ENCODE measurements at places on chromosomes 11 and 22.

DNA sequence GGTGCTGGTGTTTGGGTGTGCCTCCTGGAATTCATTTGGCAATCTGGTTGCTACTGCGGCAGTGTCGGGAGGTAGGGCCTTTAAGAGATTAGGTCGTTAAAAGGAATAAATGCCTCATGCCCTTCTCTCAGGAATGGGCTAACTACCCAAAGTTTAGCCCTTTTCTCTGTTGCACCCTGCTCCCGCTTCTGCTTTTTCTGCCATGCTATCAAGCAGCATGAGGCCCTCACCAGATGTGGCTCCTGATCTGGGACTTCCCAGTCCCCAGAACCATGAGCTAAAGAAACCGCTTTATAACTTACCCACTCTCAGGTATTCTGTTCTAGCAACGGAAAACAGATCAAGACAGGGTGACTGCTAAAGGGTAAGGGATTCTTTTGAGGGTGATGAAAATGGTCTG lies 6.3 kb downstream of the EIF3D start:
- no peak for DNase-seq

DNA sequence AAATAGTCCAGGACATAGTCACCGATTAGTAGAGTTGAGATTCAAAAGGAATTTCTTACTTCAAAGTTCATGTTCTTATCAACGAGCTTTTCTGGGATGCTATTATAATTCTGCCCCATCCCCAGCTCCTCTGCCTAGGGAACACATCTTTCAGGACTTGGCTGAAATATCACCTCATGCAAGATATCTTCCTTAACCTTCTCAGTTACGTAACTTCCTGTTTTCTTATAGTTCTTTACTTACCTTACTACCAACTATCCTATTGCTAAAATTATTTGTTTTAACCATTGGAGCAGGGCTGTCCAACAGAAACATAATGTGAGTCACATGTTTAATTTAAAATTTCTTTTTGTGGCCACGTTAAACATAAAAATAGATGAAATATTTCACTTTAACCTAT lies 2.3 kb downstream of the NARS2 start:
- DNase-seq = no peak

- no peak for DNase-seq
Measured at GRCh38 chr22:37549704-37550059, 10.6 kb upstream of the CDC42EP1 start.

DNA sequence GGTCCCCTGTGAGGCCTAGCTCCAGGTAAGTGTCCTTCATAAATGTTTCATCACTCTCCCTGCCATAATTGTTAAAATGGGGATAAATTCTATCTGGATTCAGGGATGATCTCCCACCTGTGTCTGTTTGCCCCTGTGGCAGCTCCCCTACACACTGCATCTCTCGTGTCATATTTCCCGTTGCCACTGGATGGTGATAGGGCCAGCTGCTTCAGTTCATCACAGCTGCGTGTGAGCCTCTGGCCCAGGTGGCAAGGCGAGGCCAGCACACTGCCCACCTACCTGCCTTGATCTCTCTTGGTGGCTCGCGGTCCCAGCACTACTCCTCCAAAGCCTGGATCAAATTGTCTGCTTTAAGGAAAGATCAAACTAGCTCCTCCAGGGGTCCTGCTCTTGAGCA lies 187.4 kb downstream of the GRIK4 start:
- no peak for DNase-seq

- DNase-seq = no peak
Measured at GRCh38 chr11:131137046-131137445, 220.8 kb upstream of the SNX19 start.

- DNase-seq = no peak
Measured at GRCh38 chr11:75264971-75265370, 24.4 kb downstream of the TPBGL start.

Data from stimulated activated CD4-positive, alpha-beta T cell treated with anti-CD3 and anti-CD28 coated beads, Interleukin-4, amount 100 ng/mL, for 1 hour (primary cell).